ENCODE measurements at places on chromosomes 12 and 14. TPM values are rescaled to one million over a fixed set of nuclear protein-coding genes. Genes with fewer than 3 reads are reported as not detected.

DNA sequence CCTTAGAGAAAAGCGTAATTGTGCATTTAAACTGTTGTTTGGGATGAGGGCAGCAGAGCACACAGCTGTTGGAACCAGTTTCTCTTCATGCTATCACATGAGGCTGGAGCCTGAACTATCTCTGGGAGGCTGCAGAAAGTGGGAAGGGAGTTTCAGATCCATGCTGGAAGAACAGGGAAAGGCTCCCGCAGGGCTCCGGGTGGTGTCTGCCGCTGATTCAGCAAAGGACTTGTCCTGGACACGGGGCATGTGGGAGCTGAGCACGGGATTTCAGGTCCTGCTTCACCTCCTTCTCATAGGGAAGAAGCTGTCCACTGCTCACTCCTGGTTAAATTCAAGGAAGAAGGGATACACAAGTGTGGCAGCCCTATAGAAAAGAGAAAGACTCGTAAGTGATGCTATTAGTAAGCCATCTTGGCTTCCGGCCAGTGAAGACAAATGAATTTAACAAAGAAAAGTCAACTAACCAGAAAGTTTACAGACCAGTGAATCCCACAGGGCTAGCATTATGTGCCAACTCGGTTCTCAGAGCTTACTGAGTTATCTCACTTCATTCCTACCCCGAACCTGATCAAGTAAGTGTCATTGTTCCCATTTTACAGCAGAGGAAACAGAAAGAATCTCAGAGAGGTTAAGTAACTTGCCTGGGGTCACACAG lies 6.7 kb upstream of the FZD10 start:
- DNase-seq, result no peak

DNA sequence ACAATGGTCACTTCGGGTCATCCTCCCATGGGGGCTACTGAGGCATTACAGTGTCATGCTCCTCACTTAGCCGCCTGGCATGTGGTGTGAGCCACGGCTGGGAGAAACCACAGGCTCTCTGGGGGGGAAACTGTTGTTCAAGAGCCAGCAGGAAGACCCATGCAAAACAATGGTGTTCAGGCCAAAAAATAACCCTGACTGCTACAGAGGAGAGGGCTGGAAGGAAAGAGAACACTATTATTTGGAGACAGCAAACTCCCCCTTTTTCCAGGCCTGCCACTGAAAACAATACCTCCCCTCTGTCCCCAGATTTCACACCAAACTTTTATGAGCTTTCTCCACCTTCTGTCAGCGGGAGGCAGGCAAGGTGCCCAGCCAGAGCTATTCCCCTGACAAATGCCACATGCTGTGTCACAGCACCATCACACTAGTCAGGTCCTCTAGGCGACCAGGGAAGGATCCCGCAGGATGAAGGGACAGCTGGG lies 83.7 kb downstream of the CHGA start:
- DNase-seq, result no peak

- no peak for DNase-seq
Measured at GRCh38 chr12:68975811-68976210, 42.8 kb upstream of the CPM start.

DNA sequence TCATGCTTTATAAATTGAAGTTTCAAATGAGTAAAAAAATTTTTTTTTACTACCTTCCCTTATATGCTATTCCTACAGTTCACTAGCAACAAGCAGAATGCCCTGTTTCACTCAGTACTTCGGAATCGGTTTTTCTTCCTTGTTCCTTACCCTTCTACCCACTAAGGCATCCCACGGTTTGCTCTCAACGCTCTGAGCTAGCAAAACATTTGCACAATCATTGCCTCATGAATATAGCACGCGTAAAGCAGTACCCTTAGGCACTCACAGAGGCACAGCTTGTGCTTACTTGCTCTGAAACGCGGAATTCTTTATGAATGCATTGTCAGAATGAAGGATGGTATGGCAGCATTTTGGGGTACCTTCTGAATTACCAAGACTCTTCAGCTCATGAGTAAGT lies 45.0 kb downstream of the PPP1R13B start:
- DNase-seq, result no peak

DNA sequence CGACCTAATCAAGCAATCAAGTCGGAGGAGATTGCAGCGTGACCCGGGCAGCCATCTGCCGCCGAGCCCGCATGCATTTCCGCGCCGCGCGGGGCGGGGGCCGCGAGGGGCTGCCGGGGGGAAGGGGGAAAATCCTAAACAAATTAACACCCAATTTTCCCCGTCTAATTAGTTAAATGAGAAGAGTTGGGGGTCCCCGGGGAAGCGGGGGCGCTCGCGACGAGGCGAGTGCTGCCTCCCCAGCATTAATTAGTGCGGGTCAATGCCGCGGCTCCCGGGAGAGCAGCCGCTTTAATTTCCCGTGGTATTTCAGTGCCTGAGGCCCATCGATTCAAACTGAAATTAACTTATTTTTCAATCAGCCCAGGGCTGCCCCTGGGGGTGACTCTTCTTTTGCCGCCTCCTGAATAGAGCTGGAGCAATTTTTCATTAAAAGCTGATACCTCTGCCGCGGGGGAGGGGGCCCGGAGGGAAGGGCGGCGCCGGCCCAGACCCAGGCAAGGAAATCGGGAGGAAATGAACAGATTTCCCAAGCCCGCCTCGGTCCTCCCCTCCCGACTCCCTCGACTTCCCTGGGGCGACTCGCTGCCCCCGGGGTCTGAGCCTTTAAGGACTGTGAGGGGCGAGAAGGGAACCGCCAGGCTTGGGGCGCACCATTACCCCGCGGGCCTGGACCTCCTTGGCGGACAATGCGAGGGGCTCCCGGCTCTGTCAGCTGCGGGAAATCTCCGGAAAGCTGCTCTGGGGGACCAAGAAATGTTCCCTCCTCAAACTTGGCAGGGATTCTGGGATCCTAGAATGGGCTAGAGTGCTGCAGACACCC lies 18.9 kb downstream of the VSX2 start:
- no peak for DNase-seq

DNA sequence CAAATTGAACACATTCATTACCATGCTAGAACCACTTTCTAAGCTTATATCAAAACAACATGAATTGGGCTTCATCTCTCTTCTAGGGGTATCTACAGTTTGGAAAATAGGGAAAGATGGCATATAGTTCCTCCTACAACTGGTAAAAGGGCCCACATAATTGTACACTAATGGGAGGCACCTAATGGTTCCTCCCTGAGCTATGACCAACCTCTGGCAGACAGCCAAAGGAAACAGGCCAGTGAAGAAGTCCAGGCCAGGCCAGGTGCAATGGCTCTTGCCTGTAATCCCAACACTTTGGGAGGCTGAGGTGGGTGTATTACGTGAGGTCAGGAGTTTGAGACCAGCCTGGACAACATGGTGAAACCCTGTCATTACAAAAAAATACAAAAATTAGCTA lies 23.2 kb upstream of the APOF start:
- DNase-seq, result no peak

DNA sequence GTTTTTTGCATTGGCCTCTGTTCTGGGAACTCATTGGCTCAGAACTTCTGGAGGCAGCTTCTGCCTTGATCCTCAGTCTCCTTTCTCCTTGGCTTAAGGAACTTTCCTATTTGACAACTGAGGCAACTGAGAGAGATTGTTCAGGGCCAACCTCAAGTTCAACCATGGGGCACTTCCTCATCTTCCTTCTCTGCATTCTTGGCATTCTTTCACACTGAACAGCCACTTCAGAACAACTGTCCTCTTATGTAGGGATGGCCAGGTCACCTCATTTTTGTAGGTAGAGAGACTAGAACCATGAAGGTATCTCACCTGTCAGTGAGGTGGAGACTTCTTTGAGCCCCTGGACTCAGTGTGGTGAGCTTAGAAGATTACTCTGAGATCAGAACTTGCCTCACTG lies 63.0 kb upstream of the NRXN3 start:
- DNase-seq, result no peak

- DNase-seq, result no peak
Measured at GRCh38 chr12:30448038-30448437, 247.6 kb downstream of the IPO8 start.

DNA sequence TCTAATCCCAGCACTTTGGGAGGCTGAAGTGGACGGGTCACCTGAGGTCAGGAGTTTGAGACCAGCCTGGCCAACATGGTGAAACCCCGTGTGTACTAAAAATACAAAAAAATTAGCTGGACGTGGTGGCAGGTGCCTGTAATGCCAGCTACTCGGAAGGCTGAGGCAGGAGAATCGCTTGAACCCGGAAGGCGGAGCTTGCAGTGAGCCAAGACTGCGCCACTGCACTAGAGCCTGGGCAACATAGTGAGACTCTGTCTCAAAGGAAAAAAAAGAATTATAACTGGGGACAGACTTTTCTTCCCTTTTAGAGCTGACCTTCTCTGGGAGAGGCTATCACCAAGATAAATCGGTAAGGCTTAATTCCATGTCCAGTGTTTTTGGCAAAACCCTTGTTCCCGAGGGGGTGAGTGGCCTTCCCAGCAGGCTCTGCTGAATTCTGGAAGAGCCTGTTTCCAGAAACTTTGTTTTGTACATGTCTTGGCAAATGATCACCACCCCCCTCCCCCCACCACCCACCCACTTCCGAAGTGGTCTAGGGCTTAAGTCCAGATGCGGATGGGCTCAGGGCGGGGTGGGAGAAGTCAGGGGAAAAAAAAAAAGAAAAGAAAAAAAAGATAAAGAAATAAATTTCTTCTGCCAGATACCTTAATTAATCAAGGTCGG lies 32.3 kb upstream of the DEGS2 start:
- no peak for DNase-seq

DNA sequence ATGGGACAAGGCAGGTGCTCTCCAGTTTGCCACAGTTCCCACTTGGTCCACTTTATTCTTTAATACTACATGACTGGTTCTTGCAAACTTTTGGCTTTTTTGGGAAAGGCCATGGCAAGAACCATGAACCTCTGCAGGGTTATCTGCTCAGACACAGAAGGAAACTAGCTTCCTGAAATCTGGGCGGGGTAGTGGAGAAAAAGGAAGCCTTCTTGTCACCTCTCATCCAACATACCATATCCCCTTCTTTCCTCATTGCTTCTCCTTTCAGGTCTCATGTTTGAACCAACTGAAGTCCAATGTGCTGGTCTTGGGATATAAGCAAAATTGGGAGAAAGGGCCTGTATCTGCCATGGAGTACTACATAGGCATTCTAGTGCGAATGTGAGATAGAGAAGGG lies 5.5 kb upstream of the KLHL33 start:
- no peak for DNase-seq

GRCh38 chr12:54526812-54527630 lies 22.4 kb upstream of the PDE1B start:
- no peak for DNase-seq

DNA sequence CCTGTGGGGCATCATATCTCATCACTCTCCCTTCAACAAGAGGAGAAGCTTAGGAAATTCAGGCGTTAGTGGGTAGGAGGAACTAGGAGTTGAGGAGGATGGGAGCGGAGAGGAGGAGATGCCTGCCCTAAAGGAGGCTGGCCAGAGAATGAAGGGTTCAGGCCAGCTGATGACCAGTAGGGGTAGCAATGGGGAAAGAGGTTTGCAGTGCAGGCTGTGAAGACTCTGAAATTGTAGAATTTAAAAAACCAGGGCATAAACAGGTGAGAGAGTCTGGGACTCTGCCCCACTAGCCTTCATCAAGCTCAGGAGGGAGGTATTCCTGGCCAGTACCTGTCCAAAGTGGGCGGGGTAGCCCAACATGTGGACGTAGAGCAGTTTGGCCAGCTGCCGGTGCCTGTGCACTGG lies 809 bp downstream of the AP1G2 start:
- DNase-seq, result no peak

KLRD1 gene
- 3.6 TPM for total RNA-seq

PTPRB gene
- 33.5 TPM for total RNA-seq

KRT75 gene
- not detected for total RNA-seq

LUM gene
- 130 TPM for total RNA-seq

TAS2R50 gene
- total RNA-seq, result 0.29 TPM
